ENCODE measurements at places on chromosomes 11 and 22.

DNA sequence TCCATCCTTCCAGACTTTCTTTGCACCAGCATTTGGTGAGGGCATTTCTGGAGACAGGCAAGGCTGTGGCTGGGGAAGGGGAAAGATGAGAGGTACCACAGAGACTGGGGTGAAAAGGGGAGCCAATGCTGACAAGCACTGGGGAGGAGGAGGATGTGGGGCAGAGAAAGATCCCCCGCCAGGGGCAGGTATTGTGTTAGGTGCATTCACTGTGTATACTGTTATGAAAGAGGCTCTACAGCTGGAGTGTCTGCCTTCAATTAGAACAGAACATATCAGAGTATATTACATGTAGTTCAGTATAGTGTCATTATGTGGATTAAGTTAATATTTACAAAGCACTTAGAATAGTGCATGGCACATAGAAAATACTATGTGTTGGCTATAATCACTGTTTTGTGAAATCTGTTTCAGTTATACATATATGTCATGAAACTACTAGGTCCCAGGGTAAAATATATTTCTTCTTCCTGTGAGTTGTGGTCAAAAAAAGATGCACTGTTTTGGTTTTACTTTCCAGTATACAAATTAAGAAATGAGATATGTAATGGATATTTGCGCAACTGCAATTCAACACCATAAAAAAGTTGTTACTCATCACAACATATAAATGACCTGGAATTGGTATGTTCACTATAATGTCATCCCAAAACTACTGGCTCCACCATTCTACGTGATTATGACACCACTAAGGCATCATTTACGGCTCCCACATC lies 8.4 kb downstream of the MSANTD2 start:
- no peak for DNase-seq

- peak; percentile 54 for DNase-seq
Measured at GRCh38 chr11:124717786-124718651, 21.7 kb upstream of the NRGN start.

DNA sequence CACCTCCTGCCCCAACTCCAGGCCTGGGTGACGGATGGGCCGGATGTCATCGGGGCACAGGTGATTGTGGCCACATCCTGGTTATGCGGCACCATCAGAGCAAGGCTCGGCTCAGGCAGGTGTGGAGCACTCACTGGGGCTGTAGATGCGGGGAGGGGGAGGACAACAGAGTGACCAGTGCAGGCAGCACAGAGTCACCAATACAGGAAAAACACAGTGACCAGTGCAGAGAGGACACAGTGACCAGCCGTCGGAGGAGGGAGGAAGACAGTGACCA lies 209.1 kb downstream of the BRD1 start:
- DNase-seq = no peak

GRCh38 chr11:127590314-127590713 lies 589.7 kb upstream of the KIRREL3 start:
- DNase-seq = no peak

DNA sequence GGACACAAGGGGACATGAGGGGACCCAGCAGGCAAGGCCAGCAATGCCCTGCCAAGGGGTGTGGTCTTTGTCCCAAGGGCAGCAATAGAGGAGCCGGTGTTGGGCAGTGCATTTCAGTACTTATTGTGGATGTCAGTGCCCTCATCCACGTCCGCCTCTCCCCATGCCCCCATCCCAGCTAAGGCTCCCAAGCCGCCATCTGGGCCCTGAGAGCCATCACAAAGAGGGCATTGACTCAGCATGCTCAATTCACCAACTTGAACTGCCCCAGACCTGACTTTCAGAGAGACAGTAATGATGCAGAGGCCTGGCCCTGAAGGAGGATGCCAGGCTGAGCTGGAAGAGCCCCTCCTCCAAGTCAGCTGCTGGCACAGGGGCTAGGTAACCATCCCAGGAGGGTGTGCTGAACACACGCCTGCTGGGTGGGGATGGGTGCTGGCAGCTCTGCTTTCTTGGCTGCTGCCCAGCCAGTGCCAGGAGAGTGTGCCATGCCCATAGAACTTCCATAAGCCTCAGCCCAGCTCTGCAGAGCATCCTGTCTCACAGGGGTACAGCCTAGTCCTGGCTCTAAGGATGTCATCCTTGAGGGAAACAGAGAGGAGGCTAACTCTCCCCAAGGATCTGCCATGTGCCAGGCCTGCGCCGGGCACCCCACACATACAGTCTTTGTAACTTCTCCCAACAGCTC lies 46.5 kb downstream of the PDE2A start:
- no peak for DNase-seq

DNA sequence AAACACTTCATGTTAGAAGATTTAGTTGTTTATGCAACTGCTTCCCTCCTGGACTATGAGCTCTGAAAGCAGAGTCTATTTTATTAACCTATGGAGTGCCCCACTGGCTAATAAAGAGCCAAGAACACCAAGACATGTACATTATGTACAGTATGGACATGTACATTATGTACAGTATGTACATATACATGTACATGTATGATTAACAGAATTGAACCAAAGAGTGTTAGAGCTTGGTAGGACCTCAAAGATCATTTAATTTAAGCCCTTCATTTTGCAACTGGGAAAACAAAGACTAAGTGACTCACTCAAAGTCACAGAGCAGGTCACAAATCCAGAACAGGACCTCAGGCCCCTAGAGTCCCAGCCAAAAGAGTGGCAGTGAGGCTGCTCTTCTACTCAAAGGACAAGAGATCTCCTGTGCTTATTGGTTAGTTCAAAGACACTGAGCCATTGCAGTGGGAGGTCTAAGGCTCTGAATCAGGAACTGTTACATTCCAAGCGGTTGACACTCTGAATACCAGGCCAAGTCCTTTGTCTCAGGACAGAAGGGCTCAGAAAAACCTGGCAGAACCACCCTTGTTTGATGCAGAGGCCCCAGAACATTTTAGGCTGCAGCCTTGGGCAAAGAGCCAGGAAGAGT lies 103.8 kb downstream of the FAM168A start:
- DNase-seq = no peak

GRCh38 chr11:32316858-32317642 lies 118.3 kb downstream of the WT1 start:
- no peak for DNase-seq

- DNase-seq = no peak
Measured at GRCh38 chr11:122897606-122898210, 15.1 kb downstream of the JHY start.

GRCh38 chr22:35912658-35913057 lies 116.0 kb downstream of the RBFOX2 start:
- DNase-seq = no peak

GRCh38 chr11:116702772-116703385 lies 69.9 kb downstream of the BUD13 start:
- DNase-seq = no peak
